Fibroblast of mammary gland (primary cell): ENCODE measurements at places on chromosomes 3 and 15.

GRCh38 chr3:12177126-12177525 lies 18.4 kb upstream of the TIMP4 start:
- DNase-seq, result no peak

DNA sequence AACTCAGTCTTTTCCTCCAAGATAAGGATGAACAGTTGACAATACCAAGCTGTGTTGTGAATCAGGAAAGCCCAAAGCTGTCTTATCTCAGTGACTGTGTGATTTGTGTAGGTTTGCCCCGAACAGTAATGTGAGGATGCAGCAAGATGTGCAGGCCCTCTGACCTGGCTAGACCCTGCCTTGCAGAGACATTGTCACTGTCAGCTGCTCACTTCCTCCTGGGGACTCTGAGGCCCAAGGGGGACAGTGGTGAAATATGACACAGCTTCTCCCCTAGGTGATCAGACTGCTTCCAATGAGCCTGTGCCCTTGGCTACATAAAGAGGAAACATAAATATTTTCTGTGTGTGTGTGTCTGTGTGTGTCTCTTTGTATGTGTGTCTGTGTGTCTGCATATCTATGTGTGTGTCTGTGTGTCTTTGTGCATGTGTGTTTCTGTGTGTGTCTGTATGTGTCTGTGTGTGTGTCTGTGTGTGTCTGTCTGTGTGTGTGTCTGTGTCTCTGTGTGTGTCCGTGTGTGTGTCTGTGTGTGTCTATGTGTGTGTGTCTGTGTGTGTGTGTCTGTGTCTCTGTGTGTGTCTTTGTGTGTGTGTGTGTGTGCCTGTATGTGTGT lies 21.7 kb downstream of the LRRK1 start:
- no peak for DNase-seq

GRCh38 chr3:50385754-50386153 lies 26.4 kb upstream of the TMEM115 start:
- DNase-seq, result no peak

- peak; percentile 48 for DNase-seq
Measured at GRCh38 chr3:77320514-77320913, 280.6 kb downstream of the ROBO2 start.

- no peak for DNase-seq
Measured at GRCh38 chr3:11591002-11591355, 52.7 kb downstream of the VGLL4 start.

GRCh38 chr3:197309528-197310361 lies 11.3 kb upstream of the DLG1 start:
- peak; percentile 95 for DNase-seq

DNA sequence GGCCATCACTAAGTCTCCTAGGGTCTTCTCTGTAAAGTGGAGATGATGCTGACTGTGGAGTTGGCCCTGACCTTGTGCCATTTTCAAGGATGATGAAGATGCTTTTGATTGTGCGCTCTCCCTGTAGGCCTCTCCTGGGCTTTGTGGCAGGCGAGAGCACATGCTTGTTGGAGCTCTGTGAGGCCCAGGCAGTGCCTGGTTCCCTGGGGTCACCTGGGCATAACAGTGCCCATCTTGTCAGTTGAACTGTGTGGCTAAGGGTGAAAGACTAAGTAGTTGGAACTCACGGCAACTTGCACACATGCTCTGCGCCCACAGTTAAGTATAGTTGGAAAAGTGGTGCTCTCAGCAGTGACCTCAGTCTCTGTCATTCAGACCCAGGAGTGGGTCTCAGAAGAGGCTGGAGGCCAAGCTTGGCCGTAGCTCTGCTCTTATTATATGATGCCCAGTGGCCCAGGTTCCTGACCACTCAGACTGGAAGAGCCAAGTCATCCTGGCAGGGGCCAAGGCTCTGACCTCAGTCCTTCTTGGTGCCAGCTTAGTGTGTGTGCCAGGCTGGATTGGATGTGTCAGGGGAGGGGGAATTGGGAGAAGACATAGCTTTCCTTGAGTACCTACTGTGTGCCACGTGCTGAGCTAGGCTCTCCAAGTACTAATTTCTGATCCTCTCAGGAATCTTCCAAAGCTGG lies 154.6 kb downstream of the EEFSEC start:
- DNase-seq, result no peak

GRCh38 chr15:31135523-31135922 lies 34.0 kb upstream of the TRPM1 start:
- DNase-seq, result peak; percentile 46

DNA sequence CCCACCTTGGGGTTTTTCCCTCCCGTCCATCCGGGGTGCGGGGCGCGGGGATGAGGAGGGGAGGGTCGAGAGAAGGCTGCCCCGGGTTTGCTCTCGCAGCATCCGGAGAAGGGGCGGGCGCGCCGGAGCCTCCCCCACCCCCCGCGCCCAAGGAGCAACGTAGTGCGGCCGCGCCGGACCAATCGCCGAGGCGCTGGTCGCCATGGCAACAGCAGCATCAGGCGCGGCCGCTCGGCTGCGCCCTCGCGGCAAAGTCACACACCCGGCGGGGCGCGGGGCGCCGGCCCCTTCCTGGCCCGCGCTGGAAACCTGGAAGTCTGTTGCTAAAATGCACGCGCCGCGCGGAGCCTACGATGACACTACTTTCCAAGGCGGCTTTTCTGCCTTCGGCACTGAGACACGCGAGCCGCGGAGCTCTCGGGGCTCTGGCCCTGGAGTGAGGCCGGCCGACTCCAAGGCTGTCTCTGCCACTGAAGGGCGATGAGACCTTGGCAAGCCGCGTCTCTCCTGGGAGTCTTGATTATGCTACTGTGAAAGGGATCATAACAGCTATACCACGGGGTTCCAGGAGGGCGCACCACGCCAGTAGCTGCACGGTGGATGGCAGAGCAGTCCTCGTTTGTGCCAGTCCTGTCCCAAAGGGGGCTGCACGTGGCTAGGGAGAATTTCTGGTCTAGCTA lies at the start of gene IQSEC1:
TSS of gene IQSEC1 (minus strand) at position 104 of the 680 bp plus-strand sequence. CDS start 415 bp downstream, outside the sequence.
- peak; percentile 8 for DNase-seq

- DNase-seq, result no peak
Measured at GRCh38 chr3:81186412-81186811, 575.0 kb downstream of the GBE1 start.

- no peak for DNase-seq
Measured at GRCh38 chr15:35123743-35124142, 38.6 kb upstream of the NANOGP8 start.

GRCh38 chr15:60592371-60593169 lies 113.6 kb upstream of the ICE2 start:
- peak; percentile 63 for DNase-seq

- DNase-seq, result no peak
Measured at GRCh38 chr3:145727476-145727875, 433.5 kb downstream of the PLOD2 start.

GRCh38 chr3:52029053-52029452 lies 27.3 kb downstream of the DUSP7 start:
- no peak for DNase-seq

DNA sequence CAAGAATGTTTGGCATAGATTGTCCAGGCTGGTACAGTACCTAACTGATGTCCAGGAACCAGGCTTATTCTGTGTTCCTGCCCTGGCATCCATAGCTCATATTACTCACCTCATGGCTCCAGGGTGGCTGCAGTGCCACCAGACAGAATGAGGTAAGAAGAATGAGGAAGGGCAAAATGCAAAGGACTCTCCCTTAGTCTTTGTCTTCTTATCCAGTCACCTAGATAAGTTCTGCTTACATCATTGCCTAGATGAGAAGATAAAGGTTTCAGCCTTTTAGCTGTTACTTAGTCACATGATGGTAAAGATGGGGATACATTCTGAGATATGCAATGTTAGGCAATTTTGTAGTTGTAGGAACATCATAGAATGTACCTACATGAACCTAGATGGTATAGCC lies 45.8 kb downstream of the CHP1 start:
- DNase-seq, result no peak

GRCh38 chr3:181726351-181727330 lies 14.9 kb downstream of the SOX2 start:
- DNase-seq, result no peak

DNA sequence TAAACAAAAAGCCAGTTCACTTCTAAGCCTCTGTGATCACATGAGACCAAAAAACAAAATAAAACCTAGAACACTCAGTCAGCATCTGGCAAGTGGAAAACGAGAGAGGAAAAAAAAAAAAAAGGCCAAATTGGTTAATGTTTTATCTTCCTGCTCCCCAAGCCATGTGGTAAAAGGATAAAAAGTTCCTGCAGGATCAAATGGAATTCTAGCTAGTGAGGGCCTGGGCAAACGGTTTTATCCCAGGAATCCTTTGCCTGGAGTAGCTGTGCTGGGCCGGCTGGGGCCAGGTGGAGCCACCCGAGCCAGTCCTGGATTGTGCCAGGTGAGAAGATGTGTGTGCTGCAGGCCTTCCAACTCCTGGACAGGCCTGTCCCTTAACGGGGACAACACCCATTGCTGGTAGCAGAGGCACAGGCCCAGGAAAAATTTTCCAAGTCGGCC lies 13.2 kb downstream of the SMAD6 start:
- DNase-seq, result no peak

- peak; percentile 47 for DNase-seq
Measured at GRCh38 chr3:129286081-129286480, 7.4 kb downstream of the HMCES start.

DNA sequence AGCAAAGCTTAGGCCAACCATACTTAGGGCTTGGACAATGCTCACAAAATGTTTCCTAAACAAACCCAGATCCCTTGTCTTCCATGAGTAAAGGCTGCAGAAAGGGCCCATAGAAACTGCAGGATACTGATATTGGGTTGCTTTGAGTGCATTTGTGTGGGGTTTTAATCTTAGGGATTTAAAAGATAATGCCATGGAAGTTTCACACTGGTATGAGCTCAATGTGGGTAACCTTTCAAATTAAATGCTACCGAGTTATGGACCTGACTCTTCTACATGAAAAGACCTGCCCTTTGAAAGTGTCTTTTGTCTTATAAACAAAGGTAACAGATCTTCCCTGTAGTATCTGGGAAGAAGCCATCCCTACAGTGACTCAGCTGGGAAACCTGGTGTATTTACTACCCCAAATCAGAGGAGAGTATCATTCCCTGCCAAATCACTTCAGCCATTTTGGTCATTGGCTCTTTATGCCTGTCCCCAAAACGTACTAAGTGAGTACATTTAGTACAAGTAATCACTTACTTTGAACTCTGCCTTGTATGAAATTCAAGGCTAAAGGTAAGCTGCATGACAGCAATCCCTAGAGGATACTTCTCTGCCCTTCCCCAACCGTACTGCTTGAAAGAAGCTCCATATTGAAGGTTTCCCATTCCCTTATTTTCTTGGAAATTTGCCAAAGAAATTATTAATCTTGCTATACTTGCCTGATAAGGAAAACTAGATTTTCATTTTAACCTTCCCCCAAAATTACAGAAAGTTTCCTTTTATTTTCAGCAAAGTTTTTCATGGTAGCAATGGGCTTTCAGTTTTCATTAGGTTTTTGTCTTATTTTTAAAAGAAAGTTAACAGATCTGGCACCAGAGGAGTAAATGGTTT lies 7.2 kb downstream of the TM4SF1 start:
- no peak for DNase-seq
